ENCODE measurements at places on chromosomes 4 and X.

DNA sequence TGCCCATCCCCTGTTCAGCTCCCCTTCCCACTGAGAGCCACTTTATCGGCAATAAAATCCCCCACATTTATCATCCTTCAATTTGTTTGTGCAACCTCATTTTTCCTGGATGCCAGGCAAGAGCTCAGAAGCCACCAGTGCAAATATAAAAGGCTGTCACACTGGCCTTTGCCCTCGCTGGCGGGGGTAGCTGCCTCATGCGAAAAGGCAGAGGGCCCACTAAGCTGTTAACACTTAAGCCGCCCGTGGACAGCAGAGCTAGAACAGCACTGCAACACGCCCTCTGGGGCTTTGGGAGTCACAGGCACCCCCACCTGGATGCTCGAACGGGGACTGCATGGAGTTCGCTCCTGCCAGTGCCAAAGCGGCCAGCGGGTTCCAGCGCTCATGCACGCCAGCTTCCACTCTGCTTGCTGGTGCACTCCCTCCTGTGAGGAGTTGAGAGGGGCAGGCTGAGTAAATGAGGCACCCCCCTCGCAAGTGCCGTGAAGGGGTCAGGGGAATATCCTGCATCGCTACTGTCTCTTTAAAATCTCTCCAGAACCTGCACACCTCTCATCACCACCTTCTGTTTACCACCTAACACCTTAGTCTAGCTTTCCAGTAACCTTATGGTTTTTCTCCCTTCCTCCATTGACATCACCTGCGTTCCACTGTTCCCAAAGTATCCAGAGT, 99.5 kb downstream of the SORBS2 start:
- DNase-seq: no peak

DNA sequence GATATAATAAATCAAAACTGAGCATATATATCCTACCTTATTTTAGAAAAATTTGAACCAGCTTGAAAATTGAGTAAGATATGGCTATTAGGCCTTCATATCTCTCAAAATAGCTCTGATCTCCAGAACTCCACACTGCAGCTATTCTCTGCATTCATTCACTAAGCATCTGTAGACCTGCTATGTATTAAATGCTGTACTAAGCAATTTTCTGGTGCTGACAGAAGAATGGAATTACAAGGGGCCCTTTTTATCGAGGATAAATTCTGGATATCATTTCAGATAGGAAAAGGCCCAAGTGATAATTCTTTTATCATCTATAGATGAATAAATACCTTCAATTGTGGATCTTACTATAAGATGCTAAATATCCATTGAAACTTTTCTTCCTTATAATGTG, 1.9 kb downstream of the THAP6 start:
- no peak for DNase-seq

- DNase-seq: no peak
Measured at GRCh38 chr4:169332583-169332982, 61.8 kb upstream of the SH3RF1 start.

DNA sequence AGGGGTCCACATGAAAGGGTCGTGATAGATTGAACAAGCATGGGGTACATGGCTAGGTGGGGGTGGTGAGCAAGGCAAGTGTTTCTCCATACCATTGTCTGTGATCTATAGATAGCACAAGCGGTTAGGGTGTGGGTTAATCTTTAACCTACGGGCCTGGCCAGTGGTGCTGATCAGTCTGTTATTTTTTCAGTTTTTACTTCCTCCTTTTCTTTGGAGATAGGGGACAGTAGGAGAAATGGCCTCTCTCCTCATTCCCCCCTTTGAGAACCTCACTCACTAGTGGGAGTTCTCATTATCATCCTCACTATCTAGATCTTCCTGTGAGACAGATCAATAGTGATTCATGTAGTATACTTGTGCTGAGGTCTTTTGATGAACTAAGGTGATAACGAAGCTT, 16.2 kb upstream of the GPKOW start:
- no peak for DNase-seq

DNA sequence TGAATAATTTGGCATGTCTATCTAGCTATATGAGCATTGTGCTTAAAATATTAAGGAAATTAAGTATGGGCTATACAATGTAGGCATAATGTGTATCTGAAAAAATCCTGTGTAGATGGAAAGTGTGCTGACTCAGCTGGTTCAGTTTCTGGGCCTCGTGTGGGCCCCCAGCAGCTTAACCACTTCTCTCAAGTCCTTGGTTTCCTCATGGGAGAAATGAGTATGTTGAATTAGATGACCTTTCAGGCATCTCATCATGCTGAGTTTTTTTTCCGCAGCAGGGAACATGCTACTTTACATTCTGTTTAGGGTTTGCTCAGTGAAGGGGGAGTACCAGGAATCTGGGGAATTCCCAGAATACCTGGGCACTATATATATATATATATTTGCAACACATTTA, 30.5 kb downstream of the RHOH start:
- no peak for DNase-seq

DNA sequence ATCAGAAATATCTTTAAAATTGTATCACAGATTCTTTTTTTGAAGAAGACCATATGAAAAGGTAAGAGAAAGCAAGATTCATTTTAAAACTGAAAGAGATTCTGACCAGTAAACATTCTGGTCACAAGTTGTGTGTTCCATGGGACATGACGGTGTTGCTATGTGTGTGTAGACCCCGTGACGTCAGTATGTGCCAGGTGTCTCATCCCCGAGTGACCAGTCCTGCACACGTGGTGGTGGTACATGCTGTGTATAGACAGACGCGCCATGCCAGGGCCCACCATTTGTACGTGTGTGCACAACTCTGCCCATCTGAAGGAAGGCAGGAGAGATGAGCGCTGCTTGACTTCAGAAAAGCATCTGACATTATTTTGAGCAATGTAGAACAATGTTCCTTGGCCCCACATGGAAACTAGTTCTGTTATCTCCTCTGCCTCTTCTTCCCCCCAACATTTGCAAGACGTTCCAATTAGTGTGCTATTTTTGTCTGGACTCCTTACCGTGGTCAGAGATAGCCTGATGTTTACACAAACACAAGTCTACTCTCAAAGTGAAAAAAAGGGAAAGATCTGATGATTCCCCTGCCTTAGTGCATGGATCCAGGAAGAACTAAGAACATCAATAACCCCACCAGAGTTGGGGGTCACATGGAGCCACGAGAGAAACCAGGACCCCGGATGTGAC, 51.2 kb downstream of the IRF2 start:
- no peak for DNase-seq

DNA sequence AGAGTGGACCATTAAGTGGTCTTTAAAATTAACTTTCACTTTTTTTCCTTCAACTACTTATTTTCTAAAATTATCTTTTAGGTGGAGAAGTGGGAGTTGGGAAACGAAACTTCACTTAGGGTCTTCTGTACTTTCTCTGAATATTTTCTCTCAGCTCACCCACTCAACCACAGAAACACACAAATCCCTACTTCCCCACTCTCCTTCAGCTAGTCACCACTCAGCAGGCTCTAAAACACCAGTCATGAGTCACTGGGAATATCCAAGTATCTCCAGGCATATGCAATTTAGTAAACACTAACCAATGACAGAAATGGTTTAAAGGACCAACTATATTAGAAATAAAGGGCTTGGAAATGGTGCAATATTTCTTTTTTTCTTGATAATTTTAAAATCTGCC, 153.0 kb upstream of the RPS6KA6 start:
- no peak for DNase-seq

DNA sequence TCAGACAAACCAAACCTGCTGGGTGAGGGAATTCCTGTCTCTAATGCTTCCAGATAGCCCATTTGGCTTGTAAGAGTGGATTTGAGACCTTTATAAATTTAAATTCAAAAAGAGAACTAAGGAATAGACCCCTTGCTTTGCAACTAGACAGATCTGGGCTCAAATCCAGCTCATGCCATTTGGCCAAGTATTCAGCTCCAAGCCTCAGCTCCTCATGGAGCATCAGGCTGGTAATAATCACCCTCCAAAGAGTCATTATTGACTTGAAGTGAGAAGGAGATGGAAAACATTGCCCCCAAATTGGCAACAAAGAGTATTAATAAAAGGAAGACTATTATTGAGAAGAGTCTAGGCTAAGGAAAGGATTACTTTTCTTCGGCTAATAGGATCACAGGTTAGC, 134.7 kb downstream of the PDE5A start:
- no peak for DNase-seq

GRCh38 chr4:24054910-24055309, 165.1 kb upstream of the PPARGC1A start:
- DNase-seq: no peak

DNA sequence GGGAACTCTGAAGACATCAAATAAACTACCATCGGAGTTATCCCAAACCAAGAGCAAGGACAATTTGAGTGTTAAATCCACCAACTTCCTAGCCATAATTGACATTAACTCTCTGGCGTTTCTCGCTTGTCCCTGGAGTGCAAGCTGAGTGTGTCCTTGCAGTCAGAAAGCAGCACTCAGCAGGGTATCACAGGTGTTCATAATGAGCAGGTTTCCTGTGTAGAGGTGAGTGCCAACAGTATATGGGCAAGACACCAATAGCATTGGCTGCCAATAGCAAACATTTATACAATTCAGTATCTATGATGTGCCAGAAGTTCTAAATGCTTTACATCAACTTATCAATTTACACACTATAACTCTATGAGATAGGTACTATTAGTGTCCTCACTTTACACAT, 11.2 kb downstream of the BLTP1 start:
- no peak for DNase-seq

GRCh38 chr4:11402192-11402591, 26.5 kb downstream of the HS3ST1 start:
- DNase-seq: no peak

- DNase-seq: no peak
Measured at GRCh38 chr4:124943145-124943889, 230.8 kb upstream of the ANKRD50 start.

GRCh38 chr4:154030746-154031145, 241.9 kb upstream of the SFRP2 start:
- DNase-seq: no peak

- no peak for DNase-seq
Measured at GRCh38 chrX:124441971-124442590, 95.7 kb downstream of the SH2D1A start.

- no peak for DNase-seq
Measured at GRCh38 chrX:130446974-130447373, 45.2 kb downstream of the RBMX2 start.

- DNase-seq: no peak
Measured at GRCh38 chr4:57270346-57270745, 160.2 kb upstream of the IGFBP7 start.

GRCh38 chr4:95319169-95319568, 229.6 kb downstream of the UNC5C start:
- DNase-seq: no peak

- DNase-seq: no peak
Measured at GRCh38 chrX:121258545-121258944, 211.1 kb downstream of the GLUD2 start.

- DNase-seq: no peak
Measured at GRCh38 chr4:7607156-7607910, 172.6 kb upstream of the PSAPL1 start.

DNA sequence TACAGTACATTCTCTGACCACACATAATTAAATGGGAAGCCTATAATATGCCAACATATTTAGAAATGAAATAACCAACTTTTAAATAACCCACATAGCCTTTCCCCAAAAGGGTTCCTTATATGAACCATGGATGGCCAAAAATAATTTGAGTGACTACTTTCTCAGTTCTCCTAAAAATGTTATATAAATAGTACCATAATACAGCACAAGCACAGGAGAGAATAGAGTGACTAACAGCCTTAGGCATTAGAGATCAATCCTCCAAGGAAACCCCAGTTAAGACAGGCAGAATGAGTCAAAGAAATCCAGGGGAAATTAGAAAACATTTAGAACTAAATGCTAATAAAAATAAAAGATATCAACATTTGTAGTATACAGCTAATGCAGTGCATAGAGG, 50.2 kb downstream of the ANKRD17 start:
- DNase-seq: no peak

DNA sequence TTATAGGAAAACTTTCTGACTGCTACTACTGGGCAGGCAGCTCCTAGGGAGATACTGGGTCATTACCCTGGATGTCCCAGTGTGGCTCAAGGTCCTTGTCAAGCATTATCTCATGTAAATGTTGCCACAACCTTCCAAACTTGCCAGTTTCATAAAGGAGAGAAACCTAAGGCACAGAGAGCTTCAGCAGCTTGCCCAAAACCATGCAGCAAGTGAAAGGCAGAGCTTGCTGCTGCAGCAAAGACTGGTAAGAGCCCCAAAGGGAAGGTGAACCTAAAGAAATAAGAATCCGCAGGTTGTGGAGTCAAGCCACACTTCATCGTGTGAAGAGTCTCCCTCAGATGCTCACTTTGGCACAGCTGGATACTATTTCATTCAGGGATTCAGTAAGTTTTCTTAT, 2.3 kb downstream of the MPP1 start:
- DNase-seq: no peak

Measured in H9 (cell line).